ENCODE measurements at places on chromosomes 7 and 10.
A peak's percentile ranks its signal among the peaks of the same experiment; 100 is the strongest.

GRCh38 chr7:151134743-151135524 is 32.6 kb downstream of the GBX1 start:
- DNase-seq, result no peak

- no peak for DNase-seq
These were observed 71.4 kb downstream of the KCNMA1 start for GRCh38 chr10:77566236-77566635.

GRCh38 chr10:22420787-22421517 is 75.7 kb downstream of the SPAG6 start:
- DNase-seq, result peak; percentile 45

DNA sequence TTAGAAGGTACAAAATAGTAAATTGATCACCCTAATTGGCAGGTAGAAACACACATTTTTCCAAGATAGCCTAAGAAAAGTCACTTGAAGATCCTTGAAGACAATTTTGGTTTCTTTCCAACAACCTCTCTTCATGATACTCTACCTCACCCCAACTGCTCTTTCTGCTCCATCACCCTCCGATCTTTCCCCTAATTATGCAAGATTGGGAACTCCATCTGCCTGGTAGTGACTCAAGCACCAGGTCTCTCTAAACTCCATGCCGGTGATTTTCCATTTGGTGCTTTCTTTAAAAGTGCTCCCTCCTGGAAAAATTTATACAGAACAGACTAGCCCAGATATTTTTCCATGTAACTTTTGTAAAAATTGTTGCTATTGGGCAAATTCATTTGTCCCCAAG is 1.1 kb upstream of the AKR1B1 start:
- no peak for DNase-seq

GRCh38 chr10:30897048-30897447 is 134.6 kb downstream of the ZNF438 start:
- DNase-seq, result no peak

DNA sequence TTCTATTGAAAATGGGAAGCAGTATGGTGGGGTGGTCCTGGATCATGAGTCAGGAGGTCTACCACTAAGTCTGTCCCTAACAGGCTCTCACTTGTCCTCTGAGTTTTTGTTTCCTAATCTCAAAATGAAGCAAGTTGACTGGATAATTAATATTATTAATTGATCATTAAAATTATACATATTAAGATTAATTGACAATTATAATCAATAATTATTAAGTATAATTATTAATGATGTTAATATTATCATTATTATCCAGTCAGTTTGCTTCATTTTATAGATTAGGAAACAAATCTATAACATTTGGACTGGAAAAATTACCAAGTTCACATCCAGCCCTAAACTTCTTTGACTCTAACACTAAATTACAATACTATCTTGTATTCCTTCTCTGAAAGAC is 174.2 kb upstream of the KMT2E start:
- DNase-seq, result no peak
